Lower lobe of right lung (tissue), 2 donors: ENCODE measurements at places on chromosomes 7 and 10. TPM values are rescaled to one million over a fixed set of nuclear protein-coding genes. Genes with fewer than 3 reads are reported as not detected.
A peak's percentile ranks its signal among the peaks of the same experiment; 100 is the strongest.

DNA sequence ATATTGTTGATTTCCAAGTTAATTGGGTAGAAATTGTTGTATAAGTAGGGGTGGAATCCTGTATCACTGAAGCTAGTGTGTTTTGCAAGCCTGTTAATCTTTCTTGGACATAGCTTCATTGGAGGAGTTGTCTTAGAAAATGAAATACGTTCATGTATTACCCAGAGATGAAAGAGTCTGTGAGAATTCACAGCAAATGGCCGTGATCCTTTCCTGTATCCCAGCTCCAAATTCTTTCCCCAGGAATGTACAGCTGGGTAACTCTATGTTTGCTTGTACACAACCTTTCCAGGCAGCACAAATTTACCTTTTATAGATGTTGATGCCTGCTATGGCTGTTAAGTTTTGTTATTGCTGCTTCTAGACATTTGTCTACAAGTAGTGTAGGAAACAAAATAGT lies 18.7 kb downstream of the MYPN start:
- no peaks in the 10 kb centered on the region for H3K36me3 ChIP-seq
- peaks cover 4% of the 10 kb centered on the region for H3K27me3 ChIP-seq
- no peaks in the 10 kb centered on the region for H3K4me1 ChIP-seq
- no peak overlapping the region for H3K4me3 ChIP-seq

DNA sequence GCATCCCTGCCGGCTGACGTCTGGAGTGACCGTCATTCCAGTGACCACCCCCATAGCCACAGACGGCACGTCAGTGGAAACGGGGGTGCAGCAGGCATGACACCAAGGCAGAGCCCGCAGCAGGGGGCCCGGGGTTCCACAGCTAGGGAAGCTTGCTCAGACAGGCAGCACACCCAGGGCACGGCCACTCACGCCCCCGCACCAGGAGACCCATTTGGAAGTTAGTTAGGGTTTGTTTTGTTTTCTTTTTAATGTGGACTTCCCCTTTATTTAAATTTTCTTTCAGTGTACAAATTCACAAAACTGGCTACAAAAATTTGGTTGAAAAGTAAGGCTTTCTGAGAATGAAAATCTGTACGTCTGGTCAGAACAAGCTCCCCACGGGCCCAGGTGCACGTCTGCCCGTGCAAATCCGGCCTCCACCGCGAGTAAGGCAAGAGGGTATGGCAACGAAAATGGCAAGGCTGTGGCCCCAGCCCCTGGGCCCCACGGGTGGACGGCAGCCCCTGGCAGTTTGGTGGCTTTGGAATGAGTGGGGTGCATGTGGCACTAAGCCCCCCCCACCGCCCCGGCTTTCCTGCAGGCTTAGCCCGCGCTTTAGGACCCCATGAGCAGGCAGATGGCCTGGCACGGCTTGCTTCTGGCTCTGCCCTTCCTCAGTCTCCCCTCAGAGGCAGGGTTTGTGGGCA lies 124.2 kb downstream of the FAM53B start:
- H3K27ac ChIP-seq = peak overlapping the region; percentile 67
- no peak for DNase-seq
- H3K4me1 ChIP-seq = peaks cover 31% of the 10 kb centered on the region
- H3K4me3 ChIP-seq = no peak overlapping the region

- H3K36me3 ChIP-seq = peaks cover 44% of the 10 kb centered on the region
- no peaks in the 10 kb centered on the region for H3K27me3 ChIP-seq
- H3K4me3 ChIP-seq = no peak overlapping the region
- no peak for DNase-seq
- H3K4me1 ChIP-seq = no peaks in the 10 kb centered on the region
- H3K27ac ChIP-seq = no peak overlapping the region
Measured at GRCh38 chr10:111015181-111015580, 61.6 kb upstream of the ADRA2A start.

DNA sequence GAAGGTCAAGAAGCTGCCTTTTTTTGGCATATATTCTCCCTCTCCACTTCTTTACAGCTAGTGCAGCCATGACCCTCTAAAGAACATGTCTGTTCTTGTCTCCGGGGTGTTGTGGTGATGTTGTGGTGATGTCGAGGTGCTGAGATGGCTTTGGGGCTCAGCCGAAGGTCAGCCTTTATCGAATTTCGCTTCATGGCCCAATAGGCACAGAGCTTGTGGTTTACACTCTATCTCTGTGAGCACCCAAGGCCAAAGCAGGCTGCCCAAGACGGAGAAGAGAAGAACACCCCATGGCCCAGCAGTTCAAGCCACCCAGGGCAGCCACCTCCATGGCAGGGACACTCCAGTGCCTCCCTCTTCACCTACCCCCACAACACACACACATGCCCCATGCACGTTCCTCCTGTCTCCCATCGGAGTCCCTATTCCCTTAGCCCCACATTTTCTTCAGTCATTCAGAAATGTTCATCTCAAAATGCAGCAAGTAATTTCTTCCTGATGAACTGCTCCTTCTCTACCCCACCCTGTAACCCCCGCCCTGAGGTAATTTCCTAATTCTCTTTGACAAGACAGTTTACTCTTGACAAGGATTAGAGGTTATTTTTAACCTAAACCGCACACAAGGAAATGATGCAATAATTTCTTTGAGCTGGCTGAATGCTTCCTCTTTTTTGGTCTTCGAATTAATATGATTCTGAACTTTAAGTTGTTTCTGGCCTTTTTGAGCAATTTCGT lies 18.6 kb upstream of the ADRB1 start:
- no peaks in the 10 kb centered on the region for H3K27me3 ChIP-seq
- no peaks in the 10 kb centered on the region for H3K36me3 ChIP-seq
- no peak for DNase-seq
- peaks cover 34% of the 10 kb centered on the region for H3K4me1 ChIP-seq

DNA sequence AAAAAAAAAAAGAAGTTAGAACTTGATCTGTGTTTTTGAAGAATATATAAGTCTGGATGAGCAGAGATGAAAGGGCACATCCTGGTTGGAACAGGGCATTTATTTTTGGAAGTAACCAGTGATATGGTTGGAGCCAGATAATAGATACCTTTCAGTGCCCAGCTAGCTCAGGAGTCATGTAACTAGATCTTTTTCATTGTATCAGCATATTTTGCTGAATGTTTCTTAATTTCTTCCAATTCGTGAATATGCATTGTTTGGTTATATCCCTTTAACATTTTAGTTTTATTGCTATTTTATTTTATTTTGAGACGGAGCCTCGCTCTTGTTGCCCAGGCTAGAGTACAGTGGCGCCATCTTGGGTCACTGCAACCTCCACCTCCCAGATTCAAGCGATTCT lies 81.8 kb downstream of the LCOR start:
- H3K4me1 ChIP-seq = no peaks in the 10 kb centered on the region
- DNase-seq = no peak

DNA sequence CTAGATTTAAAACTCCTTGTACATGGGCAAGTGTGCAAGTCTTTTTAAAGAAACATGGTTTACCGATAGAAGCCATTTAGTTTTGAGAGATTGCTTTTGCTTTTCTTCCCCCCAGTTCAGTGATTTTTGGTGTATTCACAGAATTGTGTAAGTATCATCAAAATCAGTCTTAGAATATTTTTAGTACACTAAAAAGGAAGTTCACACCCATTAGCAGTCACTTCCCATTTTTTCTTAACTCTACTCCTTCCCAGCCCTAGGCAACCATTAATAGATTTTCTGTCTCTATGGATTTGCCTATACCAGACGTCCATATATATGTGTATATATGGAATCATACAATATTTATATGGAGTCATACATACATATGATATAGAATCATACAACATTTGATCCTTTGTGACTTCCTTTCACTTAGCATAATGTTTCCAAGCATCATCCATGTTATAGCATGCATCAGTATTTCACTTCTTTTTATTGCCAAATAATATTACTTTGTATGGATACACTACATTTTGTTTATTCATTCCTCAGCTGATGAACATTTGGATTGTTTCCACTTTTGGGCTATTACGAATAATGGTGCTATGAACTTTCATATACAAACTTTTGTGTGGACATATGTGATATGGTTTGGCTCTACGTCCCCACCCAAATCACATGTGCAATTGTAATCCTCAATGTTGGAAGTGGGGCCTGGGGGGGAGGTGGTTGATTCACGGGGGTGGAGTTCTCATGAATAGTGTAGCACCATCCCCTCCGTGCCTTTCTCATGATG lies 16.5 kb upstream of the ARL4A start:
- H3K27ac ChIP-seq = no peak overlapping the region
- H3K27me3 ChIP-seq = no peaks in the 10 kb centered on the region
- peaks cover 9% of the 10 kb centered on the region for H3K4me1 ChIP-seq
- no peaks in the 10 kb centered on the region for H3K36me3 ChIP-seq

- no peak overlapping the region for H3K4me3 ChIP-seq
- H3K27me3 ChIP-seq = peaks cover 21% of the 10 kb centered on the region
- H3K36me3 ChIP-seq = no peaks in the 10 kb centered on the region
- H3K4me1 ChIP-seq = no peaks in the 10 kb centered on the region
- no peak for DNase-seq
- H3K27ac ChIP-seq = no peak overlapping the region
Measured at GRCh38 chr10:1613511-1613910, 123.8 kb downstream of the ADARB2 start.

Gene TMEM273
- total RNA-seq = 48.5 TPM

Gene TNPO3
- total RNA-seq = 37.0 TPM

DNA sequence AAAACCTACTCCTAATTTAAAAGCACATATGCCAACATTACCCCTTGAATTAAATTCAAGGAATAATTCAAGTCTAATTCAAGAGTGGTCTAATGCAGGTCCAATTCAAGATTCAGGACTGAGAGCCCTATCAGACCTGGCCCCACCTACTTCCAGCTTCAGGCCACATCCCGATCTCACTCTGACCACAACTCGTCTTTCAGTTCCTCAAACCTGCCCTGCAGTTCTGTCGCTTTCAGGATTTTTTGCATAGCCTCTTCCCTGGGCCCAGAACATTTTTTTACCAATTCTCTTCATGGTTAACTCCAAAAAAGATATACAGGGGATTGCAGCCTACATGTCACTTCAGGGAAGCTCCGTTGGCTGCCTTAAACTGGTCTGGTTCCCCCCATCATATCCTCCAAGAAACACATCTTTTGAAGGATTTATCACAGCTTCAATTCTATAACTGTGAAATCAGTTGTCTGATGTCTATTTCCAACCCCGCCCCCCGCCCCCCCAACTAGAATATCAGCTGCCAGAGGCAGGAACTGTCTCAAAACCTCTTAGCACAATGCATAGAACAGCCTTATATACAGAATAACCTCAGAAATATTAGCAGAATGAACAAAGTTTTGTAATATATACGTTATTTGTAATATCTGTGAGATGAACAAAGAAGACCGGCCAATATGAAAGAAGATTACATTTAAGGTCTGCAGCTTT lies 20.8 kb downstream of the CCDC6 start:
- H3K36me3 ChIP-seq = no peaks in the 10 kb centered on the region
- H3K27me3 ChIP-seq = no peaks in the 10 kb centered on the region
- no peak for DNase-seq
- peaks cover 48% of the 10 kb centered on the region for H3K4me1 ChIP-seq

Gene OR13A1
- total RNA-seq = not detected

DNA sequence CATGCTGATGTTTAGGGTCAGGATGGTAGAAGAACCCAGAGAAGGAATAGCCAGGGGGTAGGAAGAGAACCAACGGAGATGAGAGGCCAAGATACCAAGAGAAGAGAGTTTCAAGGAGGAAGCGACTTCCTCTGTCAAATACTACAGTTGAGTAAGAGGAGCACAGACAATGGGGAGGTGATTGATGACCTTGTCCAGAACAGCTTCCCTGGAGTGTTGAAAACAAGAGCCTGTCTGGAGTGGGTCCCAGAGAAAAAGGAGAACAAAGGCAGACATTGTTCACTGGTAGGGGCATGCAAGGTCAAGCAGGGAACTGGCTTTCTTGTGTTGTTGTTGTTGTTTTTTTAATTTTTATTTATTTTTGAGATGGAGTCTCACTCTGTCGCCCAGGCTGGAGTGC lies 9.6 kb upstream of the TRIM56 start:
- no peaks in the 10 kb centered on the region for H3K27me3 ChIP-seq
- H3K4me3 ChIP-seq = no peak overlapping the region
- no peak for DNase-seq
- H3K4me1 ChIP-seq = no peaks in the 10 kb centered on the region

Gene AQP1
- total RNA-seq = 826 TPM

- no peak for DNase-seq
- H3K36me3 ChIP-seq = no peaks in the 10 kb centered on the region
- H3K27ac ChIP-seq = no peak overlapping the region
- no peak overlapping the region for H3K4me3 ChIP-seq
- H3K27me3 ChIP-seq = no peaks in the 10 kb centered on the region
Measured at GRCh38 chr7:80432166-80432565, 79.7 kb downstream of the GNAT3 start.

- peaks cover 8% of the 10 kb centered on the region for H3K4me1 ChIP-seq
- no peak overlapping the region for H3K27ac ChIP-seq
- H3K27me3 ChIP-seq = no peaks in the 10 kb centered on the region
- no peak overlapping the region for H3K4me3 ChIP-seq
Measured at GRCh38 chr7:7177044-7177517, 5.3 kb upstream of the C1GALT1 start.

DNA sequence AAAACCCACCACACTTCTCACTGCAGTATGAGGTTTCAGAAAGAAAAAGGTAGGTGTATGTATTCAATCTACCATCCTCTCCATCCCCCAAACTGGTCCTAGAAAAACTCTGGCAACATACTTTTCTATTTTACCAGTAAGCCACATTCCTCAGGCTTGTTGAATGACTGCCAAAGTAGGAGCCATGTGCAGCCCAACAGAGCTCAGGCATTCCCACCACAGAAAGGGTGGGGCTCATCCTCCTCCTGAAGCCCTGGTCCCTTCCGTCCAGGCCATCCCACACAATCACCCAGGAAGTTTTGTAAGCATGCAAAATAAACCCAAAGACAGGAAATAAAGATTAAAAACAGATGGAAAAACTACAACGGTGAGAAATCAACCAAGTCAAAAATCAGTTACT lies 57.2 kb downstream of the MAD1L1 start:
- no peak overlapping the region for H3K27ac ChIP-seq
- H3K4me3 ChIP-seq = no peak overlapping the region
- H3K36me3 ChIP-seq = peaks cover 5% of the 10 kb centered on the region
- no peaks in the 10 kb centered on the region for H3K27me3 ChIP-seq

DNA sequence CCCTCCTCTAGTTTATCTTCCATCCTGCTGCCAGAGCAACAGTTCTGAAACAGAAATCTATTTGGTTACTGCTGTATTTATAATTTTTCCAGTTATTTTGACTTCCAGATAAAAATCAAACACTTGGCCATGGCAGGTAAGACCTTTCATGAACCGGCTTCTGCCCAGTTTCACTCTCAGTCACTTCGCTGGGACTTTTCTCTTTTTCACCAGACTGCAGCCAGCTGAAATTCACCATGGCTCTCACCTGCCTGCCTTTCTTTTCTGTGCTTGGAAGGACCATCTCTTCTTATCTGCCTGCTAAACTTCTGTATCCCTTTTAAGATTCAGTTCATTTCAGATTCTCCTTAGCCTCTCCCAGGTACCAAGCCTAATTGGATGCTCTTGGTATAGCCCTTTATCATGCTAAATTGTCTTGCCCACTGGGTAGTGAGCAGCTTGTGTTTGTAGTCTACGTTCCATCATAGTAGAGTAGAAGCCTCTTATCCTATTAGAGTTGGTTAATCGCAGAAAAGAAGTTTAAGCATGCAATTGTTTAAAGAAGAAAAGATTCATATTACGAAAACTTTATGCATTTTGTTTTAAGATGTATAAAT lies 71.7 kb downstream of the TAF3 start:
- H3K4me3 ChIP-seq = no peak overlapping the region
- no peaks in the 10 kb centered on the region for H3K4me1 ChIP-seq
- no peak overlapping the region for H3K27ac ChIP-seq
- no peaks in the 10 kb centered on the region for H3K27me3 ChIP-seq

Gene OR2A42
- not detected for total RNA-seq
